Stimulated activated CD8-positive, alpha-beta memory T cell treated with anti-CD3 and anti-CD28 coated beads, Interleukin-4, amount 100 ng/mL, for 48 hours (primary cell): ENCODE measurements at places on chromosomes 6 and 20.

DNA sequence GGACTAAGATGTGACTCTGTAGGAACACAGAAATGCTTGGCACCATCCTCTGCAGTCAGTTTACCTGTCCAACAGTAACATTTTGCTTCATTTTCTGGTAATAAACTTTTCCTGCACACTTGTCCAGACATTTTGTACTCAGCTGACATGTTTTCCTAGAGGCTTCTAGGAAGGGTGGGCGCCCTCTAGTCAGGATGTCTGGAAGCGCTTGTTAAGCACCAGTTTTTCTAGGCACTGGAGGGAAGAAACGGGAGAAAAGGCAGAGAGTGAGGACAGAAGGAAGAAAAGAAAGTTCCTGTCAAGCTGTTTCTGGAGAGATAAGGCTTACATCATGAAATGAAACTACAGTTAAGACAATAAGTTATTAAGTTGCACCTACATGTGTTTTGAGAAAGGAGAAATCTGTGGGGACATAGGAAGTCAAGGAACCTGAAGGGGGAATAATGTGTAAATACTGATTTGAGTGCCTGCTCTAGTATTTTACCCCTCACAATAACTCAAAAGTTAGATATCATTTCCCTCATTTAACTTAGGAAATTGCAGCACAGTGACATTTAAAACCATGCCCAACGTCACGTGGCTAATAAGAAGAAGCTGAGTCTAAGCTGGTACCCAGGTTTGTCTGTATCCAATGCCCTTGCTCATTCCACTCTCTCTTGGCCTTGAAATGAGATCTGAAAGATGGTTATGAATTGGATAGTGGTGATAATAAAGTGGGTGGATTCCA lies 42.7 kb upstream of the TNFRSF21 start:
- no peak for DNase-seq

GRCh38 chr6:126245077-126245476 lies 94.8 kb upstream of the CENPW start:
- no peak for DNase-seq

- DNase-seq, result peak; percentile 50
Measured at GRCh38 chr20:13220194-13220903, 725 bp upstream of the ISM1 start.

GRCh38 chr20:12554426-12554825 lies 454.3 kb upstream of the SPTLC3 start:
- DNase-seq, result no peak

- no peak for DNase-seq
Measured at GRCh38 chr6:26103141-26103769, 16.0 kb downstream of the HFE start.

GRCh38 chr20:53270792-53271375 lies 298.7 kb downstream of the TSHZ2 start:
- DNase-seq, result no peak

DNA sequence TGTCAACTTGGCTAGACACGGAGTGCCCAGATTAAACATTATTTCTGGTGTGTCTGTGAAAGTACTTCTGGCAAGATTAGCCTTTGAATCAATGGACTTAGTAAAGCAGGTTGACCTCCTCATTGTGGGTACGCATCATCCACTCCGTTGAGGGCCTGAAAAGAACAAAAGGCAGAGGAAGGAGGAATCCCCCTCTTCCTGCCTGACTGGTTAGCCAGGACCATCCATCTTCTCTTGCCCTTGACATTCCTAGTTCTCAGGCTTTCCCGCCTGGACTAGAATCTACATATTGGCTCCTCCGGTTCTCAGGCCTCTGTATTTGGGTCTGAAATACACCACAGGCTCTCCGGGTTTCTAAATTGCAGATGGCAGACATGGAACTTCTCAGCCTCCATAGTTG lies 74.0 kb upstream of the POPDC3 start:
- no peak for DNase-seq

- DNase-seq, result no peak
Measured at GRCh38 chr6:11055127-11055627, 11.1 kb upstream of the ELOVL2 start.

GRCh38 chr20:18705490-18705889 lies 108.1 kb upstream of the SCP2D1 start:
- no peak for DNase-seq

GRCh38 chr20:6732001-6732447 lies 35.5 kb upstream of the BMP2 start:
- DNase-seq, result no peak

GRCh38 chr20:13638162-13638495 lies 603 bp downstream of the TASP1 start:
- no peak for DNase-seq

GRCh38 chr20:3729378-3729777 lies 3.1 kb upstream of the HSPA12B start:
- no peak for DNase-seq

DNA sequence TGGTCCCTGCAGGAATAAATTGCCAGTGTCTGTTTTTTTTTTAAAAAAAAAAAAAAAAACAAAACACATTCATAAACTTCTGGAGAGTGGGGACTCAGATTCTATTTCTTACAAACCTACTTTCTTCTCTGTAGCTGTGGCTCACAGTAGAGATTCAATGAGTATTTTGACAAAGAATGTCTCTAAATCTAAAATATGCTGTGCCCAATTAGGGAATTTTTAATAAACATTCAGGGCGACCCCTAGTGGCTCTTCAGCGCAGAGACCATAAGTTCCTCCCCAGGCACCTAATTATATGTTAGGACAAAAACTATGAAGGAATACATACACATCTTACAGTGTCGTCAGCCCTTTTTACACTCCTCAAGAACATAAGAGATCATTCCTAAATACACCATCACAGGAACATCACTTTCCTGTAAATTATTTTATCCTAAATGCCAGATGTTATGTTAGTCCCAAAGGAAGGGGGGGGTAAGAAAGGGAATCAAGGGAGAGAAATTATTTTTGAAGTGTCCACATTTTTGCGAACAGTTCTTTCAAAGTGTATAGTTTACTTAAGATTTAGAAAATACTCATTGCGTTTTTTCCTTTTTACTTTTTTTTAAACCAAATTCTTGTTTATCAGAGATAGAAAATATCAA lies 21.8 kb upstream of the NAA20 start:
- DNase-seq, result peak; percentile 34

DNA sequence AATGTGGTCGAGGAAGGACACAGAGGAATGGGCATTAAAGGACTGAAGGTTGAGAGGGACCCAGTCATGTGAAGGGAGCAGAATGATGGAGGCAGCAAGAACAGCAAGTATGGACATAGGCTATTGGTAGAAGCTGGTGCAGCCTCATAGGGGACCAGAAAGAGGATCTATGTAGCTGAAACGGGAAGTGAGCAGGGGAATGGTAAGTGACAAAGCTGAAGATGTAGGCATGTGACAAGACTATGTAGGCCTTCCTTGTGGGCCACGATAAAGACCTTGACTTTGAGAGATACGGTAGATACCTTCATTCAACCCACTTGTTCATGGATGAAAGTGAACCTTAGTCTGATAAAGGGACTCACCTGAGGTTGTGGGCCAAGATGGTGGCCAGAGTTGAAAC lies 3.5 kb downstream of the CTNNBL1 start:
- no peak for DNase-seq

GRCh38 chr20:54620611-54621010 lies 145.2 kb downstream of the DOK5 start:
- DNase-seq, result no peak

DNA sequence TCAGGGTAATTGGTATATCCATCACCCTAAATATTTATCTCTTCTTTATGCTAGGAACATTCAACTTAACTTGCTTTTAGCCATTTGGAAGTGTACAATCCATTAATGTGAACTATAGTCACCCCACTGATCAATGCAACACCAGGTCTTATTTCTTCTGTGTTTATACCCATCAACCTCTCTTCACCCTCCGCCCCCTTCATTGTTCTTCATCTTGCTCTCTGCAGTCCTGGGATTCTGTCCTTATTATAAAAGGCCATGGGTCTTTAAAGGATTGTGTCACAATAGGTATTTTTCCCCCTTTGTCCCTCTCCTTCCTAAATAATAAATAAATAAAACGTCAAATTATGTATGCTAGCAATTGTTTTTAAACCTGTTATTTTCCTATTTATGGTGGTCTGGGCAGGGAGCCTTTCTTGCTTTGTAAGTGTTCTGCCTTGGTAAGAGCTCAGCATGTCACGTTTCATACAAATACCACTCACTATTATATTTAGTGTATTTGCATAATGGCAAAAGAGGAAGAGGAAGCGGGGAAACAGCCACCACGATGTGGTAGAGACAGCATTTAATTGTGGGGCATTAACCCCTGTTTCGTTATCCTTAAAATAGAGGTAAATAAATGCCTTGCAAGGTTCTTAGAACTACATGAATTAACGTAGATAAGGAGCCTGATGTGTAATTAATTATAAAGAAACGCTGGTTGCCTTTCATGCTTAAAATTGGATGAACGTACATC lies 1.9 kb downstream of the ABRACL start:
- DNase-seq, result no peak

- DNase-seq, result peak; percentile 76
Measured at GRCh38 chr6:119147101-119148053, 68.9 kb upstream of the FAM184A start.

DNA sequence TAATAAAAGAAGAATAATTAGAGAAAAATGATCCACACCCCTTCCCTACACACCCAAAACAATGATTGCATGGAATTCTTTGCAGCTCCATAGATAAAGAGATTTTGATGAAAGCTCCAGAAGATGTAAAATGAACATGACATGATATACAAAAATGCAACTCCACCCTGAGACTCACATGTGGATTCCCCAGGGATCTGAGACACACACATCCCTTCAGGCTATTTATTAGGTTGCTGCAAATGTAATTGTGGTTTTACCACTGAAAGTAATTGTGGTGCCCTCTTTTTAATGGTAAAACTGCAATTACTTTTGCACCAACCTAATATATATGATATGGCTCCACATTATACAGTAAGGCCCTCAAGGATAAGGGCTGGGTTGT lies 40.4 kb upstream of the TBC1D7 start:
- DNase-seq, result no peak

DNA sequence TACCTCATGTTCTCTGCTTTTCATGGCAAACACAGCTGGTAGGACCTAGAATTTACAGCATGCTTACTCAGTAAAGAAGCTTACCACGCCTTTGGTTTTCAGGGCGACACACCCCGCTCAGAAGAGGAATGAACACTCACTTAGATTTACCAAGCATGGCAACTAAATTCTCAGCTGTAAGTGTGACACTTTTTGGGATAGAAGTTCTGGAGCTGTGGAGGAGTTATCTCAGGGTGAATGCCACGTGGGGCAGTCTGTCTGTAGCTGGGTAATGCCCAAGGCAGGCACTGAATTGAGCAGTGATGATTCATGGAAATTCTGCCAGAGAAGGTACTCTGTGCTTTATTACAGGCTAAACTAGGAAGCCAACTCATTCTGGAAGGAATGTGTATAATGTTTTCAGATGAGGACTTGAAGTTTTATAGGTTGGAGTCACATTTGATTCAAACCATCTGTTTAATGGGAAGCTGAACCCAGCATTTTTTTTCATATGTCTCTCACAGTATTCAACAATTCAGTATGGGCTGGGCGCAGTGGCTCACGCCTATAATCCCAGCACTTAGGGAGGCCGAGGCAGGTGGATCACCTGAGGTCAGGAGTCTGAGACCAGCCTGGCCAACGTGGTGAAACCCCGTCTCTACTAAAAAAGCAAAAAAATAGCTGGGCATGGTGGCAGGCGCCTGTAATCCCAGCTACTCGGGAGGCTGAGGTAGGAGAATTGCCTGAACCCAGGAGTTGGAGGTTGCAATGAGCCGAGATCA lies 3.5 kb upstream of the PRIM2 start:
- no peak for DNase-seq

GRCh38 chr6:3232017-3232945 lies 4.8 kb upstream of the TUBB2B start:
- no peak for DNase-seq

DNA sequence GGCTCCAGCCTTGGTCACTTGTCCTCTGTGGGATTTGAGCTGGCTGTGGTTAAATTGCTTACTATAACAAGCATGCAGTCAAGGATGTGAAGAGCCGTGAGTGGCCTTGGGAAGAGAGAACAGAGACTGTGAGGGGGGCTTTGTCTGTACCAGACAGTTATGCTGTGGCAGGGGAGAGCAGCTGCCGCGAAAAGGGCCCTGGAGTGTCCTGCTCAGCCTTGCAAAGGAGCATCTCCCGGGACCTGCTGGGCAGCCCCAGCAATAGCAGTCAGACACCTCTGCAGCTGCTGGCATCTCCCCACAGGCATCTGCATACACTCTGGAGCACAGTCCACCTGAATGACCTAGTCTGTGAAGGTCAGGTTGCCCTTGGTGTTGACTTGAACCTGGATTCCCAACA lies 6.3 kb downstream of the EBF4 start:
- no peak for DNase-seq

- no peak for DNase-seq
Measured at GRCh38 chr20:23537030-23537429, 31.3 kb downstream of the CST9L start.

GRCh38 chr6:75438013-75438431 lies 55.6 kb downstream of the FILIP1 start:
- no peak for DNase-seq

GRCh38 chr20:53128004-53128403 lies 155.8 kb downstream of the TSHZ2 start:
- DNase-seq, result no peak

GRCh38 chr6:126661646-126662045 lies 321.7 kb downstream of the CENPW start:
- DNase-seq, result no peak

- DNase-seq, result no peak
Measured at GRCh38 chr20:57294550-57294949, 28.1 kb upstream of the BMP7 start.

- DNase-seq, result no peak
Measured at GRCh38 chr6:62971976-62972658, 239.2 kb upstream of the FKBP1C start.

DNA sequence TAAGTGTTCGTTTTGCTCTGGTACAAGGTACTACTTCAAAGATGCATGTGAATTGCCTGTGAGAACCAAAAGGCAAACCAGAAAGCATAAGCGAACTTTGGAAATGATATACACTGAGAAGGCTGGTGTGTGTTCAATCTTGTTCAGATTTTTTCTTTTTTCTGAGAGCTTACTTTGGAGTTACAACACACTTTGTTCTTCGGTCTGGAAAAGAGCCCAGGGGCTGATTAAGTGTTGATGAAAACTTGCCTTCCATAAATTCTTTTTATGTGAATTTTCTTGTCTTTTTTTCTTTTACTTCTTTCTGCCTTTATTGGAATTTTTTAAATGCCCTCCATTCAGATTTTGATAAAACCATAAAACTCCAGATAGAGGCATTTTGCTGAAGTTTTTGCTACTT lies 395.1 kb upstream of the SASH1 start:
- DNase-seq, result no peak

DNA sequence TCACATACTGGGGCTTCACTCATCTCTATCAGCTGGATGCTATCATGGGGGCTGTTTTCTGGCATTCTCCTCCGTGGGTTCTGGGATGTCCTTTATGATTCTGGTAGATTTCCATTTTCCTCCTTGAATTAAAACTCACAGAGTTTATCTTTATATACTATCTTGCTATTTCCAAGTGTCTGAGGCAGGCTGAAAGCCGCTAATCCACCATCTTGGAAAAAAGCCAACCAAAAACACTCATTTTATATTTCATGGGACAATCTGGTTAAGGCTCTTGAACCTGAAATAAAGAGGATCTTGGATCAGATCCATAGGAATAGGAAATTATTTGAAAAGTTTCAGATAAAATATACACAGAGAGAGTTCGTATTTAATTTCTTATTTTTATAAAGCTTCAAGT lies 86.0 kb downstream of the AFG1L start:
- DNase-seq, result no peak
